ENCODE measurements at places on chromosomes 5 and 9.

- DNase-seq, result no peak
Observed at GRCh38 chr5:134864707-134865106, 9.5 kb upstream of the TXNDC15 start.

DNA sequence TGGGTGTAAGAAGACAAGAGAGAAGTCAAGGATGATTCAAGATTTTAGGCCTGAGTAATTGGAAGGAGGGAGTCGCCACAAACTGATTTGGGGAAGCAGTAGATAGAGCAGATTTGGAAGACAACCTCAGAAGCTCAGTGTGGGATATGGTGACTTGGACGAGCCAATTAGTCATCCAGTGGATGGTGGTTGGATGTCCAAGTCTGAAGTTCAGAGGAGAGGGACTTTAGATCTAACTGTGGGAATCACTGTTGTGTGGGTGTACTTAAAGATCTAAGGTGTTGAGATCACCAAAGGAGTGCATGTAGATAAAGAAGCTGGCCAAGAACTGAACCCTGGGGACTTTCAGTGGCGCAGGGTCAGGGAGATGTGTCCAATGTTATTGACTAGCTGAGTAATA is 2.2 kb downstream of the IDNK start:
- no peak for DNase-seq

DNA sequence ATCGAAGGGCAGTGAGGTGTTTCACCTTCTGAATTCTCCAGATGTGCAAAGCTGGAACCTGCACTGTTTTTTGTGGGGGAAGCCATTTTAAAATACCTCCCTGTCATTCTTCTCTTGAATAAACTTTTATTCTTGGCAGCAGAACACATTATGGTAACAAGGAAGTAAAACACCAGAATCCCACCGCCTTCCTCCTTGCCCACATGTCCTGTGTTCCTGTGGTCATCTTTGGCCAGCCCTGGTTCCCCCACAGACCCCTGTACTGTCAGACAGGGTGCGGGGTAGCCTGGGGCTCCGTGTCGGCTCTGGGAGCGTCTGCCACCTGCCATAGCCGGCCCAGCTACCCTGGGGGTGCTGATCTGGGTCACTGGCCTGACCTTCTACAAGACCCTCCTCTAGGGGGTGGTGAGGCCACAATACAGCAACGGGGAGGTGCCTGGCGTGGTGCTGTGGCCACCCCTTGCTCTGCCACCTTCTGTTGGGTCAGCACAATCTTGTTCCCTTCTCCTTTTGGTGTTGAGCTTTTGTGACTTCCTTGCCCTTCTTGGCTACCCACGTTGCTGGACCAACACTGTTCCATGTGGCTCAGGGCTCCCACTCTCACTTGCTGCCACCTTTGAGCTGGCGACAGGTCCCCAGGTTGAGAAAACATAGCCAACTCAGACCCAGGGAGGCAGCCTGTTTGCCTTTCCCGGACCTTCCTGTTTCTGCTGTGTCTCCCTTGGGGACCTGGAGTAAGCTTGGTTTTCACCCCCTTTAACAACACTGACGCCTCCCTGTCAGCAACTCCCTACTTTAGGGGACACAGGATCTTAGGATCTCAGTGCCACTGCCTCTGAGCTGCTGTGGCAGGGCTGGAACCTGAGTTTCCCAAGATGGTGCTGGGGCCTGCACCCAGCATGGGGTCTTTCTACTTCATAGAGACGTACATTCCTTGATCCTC is 4.8 kb downstream of the WNK2 start:
- DNase-seq, result no peak

DNA sequence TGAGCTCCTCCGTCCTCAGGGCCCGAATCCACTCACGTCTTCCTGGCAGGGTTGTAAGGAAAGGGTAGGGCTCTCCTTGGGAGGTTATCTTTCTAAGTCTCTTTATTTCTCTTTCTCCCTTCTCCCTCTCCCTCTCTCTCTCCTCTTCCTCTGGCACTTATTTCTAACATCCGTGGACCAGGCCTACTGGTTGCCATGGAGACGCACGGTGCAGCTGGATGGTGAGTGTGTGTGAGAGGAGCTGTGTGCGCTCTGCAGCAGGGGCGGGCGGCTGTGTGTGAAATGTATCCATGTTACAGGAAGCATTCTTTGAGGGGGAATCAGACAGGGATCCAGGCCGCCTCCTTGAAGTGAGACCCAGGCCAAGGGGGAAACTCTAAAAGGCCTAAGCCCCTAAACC is 32.2 kb downstream of the PCDH1 start:
- DNase-seq, result no peak

DNA sequence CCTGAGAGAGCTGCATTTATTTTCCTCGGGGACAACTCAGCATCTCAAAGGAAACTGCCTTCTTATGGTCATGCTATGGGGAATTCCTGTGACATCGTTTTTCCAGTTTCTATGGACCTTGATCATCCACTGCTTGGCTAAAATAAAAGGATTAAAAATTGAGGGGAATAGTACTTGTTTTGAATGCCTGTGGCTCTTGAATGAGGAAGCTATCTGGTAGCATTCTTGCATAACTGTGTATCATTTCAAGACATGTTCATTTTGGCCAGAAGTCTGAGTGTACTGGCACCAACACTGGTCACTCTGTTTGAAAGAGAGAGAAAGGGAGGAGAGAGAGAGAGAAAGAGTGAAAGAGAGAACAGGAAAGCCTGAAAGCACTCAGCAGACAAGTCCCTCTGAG is 116.7 kb downstream of the DOCK2 start:
- no peak for DNase-seq

DNA sequence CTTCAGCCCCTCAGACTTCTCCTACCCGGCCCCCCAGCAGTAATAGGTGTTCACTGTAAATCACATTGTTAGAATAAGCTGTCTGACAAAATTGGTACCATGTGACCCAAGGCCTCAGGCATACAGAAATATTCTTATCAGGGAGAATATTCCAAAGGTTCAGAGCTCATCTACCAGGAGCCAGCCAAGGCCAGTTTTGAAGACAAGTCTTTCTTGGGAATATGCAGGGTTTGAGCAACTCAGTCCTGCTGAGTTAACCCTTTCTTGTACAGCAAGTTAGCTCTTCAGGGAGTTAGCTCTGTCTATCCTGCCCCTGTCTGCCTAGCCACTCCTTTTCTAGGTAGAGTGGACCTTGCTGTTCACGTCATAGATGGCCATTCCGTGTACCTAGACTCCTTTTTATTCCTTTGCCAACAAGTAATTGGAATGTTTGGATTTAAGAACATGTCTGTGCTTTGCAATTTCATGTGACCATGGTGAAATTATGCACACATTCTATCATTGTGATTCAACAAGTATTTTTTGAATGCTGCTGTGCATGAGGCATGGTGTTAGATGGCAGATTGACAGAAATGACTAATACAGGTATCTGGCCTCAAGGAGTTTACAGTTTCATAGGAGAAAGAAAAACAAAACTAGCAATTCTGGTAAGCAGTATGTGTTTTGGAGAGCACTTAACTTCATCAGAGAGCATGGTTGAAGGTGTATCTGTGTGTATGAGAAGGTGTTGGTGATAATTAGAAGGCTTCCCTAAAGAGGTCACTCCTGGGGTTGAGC is 22.6 kb downstream of the TGFBR1 start:
- DNase-seq, result no peak

- DNase-seq, result no peak
Observed at GRCh38 chr9:132638240-132638639, 31.5 kb downstream of the DDX31 start.

GRCh38 chr5:145780982-145781381 is 54.2 kb downstream of the PRELID2 start:
- DNase-seq, result no peak

DNA sequence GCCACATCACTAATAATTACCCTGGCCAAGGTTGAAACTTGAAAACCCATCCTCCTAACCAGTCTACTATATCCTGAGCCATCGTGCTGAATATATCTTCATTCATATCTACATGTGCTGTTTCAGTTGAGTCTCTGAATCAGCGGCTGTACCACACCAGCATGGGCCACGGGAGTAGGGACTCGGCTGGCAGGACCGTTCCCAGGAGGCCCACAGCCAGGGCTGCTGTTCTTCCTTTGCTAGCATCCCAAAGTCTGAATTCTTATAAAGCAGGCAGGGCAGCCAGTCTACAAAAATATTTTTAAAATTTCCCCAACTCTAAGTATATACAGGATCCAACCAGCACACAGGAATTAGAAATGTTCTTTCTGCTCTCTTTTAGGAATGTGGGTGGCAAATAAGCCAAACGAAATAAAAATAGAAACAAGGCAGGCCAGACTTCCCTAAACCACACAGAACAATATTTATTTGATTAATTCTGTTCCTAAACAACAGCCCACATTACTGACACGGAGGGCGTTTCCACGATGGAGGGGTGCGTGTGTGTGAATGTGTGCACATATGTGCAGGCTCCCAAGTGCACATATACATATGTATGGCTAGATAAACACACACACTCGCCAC is 42.8 kb upstream of the EQTN start:
- DNase-seq, result no peak

- DNase-seq, result no peak
Observed at GRCh38 chr9:113578279-113578865, 114.8 kb downstream of the RGS3 start.

DNA sequence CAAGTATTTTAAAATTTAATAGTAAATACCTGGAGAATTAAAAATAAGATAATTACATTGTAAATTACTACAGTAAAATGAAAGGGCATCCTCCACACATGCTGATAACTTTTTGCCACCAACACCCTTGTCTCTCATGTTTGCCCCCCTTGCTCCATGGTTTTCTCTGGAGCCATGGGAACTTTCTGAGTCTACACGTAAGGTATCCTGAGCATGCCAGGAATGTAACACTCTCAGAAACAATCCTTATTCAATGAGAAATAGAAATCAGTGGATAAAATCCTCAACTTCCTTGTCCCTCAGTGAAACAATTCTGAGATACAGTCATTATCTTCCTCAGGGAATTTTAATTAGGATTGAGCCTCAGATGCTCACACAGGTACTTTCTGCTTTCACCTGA is 108.9 kb downstream of the IZUMO3 start:
- no peak for DNase-seq

- no peak for DNase-seq
Observed at GRCh38 chr9:6965566-6965965, 207.8 kb downstream of the KDM4C start.

GRCh38 chr9:94908011-94908563 is 181.6 kb downstream of the AOPEP start:
- DNase-seq, result no peak

GRCh38 chr5:165573445-165573844 is 2068.0 kb downstream of the MAT2B start:
- no peak for DNase-seq

DNA sequence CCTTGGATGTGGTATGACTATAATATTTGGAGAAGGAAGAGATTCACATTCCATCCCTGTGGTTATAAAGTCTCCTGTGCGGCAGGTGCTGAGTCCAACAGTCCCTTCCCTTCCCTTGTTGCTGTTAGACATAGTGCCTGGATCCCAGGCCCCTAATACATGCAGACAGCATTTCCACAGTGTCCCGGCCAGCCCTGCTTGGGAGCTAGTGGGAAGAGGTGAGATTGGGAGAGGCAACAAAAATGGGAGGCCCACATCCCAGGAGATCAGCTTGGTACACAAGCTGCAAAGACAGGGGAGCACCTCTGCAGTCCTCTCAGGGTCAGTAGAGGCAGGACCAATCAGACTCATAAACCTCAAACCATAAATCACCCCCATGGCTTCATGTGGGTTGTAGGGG is 3.3 kb upstream of the NEURL1B start:
- no peak for DNase-seq

DNA sequence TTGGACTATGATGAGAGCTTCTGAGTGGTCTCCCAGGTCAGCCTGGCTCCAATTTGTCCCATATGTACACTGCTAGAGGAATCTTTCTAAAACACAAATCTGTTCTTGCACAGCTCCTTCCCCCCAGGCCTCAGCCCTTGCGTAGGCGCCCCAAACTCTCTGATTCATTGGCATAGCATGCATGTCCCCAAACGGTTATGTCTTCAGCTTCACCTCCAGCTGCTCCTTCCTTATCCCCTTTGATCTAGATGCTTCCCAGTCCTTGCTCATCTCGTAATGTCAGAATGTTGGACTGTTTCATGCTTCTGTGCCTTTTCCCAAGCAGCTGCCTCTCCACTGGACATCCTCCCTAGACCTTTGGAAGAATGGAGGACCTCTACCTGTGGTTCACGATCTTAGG is 60.1 kb upstream of the BASP1 start:
- DNase-seq, result no peak

GRCh38 chr9:18726546-18726945 is 252.6 kb downstream of the ADAMTSL1 start:
- no peak for DNase-seq

DNA sequence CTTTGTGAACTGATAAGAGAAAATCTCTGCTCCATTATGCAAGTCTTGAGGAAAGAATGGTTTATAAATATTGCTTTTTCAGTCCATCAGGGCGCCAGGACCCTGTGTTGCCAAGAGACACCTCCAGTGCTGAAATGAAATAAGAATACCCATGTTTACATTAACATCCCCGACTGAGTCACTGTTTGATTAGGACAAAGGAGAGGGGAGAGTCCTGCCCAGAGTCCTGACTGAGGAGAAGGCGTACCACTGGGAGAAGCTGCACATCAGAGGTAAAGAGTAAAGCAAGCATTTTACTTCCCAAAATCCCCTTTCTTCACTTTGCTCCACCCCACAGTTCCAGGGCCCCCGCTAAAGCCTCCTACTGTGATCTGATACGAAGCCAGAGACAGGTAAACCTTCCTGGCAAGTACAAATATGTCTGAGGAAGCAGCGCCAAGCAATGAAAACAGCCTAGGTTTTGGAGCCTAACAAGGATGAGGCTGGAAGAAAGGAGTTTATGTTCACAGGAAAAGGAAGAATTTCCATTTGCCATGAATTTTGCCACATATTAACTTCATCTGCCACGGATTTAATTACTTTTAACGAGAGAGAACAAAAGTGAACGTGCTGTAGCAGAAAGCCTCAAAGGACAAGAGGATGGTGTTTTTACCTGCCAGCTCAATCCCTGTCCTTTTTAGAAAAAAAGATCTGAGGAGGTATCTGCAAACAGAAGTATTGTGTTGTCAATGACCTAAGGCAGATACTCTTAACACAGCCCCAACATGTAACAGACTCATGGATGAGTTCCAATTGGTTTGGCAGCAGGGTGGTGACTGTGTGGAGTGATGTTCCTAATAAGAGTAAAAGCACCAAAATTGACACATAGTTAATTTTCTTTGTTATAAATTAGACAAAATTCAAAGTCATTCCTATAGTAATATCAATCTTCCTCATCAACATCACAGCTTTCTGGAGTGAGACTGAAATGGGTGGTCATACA is 209.4 kb upstream of the TLE4 start:
- no peak for DNase-seq

DNA sequence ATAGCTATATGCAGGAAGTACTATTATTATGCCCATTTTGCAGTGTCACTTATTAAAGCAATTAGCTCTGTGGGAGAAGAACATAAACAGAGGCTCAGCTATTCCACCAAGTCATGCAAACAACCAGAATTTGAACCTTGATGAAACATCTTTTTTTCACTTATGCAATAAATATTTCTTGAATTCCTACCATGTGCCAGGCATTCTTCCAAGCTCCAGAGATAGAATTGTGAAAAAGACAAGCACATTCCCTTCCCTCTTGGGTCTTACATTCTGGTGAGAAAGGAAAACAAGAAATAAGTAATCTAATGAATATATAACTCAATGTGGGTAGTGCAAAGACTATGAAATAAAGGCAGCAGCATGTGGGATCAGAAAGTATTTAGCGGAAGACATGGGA is 32.1 kb upstream of the ADRB2 start:
- no peak for DNase-seq

Data from esophagus squamous epithelium (tissue), 5 donors.